CD4-positive, alpha-beta T cell treated with Interleukin-12 subunit alpha and Interleukin-12 subunit beta, for 1 hour (primary cell): ENCODE measurements at places on chromosomes 4 and X.

DNA sequence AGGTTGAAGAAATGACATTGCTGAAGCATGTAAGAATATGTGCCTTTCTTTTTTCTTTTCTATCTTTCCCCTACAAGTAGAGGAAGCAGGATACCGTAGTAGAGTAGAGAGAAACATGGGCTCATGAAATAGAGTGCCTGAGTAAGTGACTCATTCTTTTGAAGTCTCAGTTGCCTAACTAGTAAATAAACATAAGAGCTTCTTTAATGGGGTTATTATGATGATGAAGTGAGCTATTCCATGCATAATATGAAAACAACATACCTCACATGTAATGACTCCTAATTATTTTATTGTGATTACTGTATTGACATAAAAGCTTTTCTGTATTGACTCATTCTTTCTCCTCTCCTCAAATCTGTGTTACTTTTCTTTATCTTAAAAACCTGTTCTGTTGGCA is 1538.2 kb downstream of the TECRL start:
- DNase-seq, result no peak

DNA sequence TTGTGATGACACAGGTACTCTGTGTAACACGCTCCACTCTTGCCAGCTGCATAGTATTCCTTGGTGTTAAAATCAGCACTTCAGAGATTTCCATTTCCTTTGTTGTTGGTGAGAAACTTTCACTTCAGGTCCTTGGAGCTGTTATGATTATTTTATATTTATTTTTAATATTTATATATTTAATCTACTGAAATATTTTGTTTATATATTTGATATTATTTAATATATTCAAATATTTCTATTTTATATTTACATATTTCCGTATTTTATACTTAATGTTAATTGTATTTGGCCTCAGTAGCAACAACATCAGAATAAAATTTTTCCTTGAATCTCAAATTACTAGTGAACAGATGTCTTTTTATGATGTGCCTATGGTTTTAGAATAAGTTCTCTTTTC is 225.3 kb downstream of the MAGEB17 start:
- DNase-seq, result no peak

DNA sequence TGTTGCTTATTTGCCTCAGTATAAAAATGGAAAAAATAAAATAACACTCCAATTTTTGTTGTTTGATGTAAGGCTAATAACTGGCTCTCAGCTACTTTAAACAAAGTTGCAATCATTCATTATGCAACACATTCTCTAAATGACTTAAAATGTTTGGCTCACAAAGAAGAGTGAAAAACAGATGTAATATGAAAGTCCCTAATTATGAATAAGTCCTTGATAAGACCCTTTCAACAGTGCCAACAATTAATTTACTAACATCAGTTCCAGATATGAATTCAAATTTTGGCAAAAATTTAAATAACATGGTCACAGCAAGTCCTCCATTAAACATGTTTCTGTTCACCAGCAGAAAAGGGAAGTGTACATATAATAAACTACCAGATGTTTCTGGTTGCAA is 69.8 kb downstream of the PAPSS1 start:
- no peak for DNase-seq

- DNase-seq, result no peak
Observed at GRCh38 chrX:10502961-10503360, 117.4 kb downstream of the MID1 start.

DNA sequence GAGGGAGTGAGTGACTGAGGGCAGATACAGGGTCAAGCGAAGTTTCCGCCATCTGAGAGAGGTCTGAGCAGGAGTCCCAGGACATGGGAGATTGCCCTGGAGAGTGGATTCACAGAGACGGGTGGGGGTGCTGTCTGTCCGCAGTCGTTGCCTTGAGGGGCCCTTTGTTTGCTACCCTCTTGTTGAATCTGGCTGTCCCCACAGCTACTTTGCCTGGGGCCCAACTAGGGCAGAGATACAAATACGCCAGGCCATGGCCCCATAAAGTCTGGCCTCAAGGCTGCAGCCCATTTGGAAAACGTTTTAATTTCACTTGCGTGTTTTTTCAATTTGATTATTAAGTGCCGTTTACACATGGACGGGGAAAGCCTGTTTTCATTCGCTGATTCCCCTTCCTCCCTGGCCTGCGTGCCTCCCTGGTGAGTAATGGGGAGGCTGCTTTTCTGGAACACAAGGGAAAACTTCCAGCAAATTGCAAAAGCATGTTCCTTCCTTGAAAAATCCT is 134.4 kb downstream of the SMIM20 start:
- no peak for DNase-seq

DNA sequence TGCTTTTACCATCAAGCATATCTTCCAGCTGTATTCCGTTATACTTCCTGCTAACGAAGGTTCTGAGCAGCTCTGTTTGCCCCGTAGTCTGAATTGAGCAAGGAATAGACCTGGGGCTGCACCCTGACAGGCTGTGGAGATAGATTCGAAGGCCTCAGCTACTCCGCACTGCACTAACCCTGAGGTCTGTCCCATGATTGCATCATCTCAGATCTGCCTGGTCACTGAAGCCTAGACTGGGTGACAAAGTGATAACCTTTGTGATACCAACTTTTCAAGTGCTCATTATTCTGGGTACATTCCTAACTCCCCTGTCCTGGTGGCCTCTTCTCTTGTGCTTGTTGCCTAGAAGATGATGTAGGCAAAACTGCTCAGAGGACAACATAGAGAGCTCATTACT is 29.9 kb upstream of the PGRMC1 start:
- DNase-seq, result no peak

DNA sequence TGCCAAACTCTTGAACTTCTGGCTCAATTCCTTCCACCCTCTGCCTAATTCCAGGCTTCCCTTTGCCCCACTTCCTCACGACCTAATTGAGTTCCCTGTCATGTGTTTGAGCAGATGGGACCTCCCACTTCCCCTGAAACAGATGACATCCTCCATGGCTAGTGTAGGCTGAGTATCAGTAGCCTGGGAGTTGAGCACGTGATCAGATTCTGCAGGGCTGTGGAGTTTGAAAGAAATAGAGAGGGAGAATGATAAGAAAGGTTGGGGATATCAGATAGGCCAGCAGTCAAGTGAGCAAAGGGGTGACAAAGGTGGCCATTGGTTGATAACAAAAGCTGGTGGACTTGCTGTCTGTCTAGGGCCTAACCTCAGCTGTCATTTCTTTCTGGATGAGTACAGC is 18.8 kb upstream of the NWD2 start:
- DNase-seq, result no peak

- DNase-seq, result no peak
Observed at GRCh38 chr4:179595671-179596410, 2153.6 kb upstream of the AGA start.

DNA sequence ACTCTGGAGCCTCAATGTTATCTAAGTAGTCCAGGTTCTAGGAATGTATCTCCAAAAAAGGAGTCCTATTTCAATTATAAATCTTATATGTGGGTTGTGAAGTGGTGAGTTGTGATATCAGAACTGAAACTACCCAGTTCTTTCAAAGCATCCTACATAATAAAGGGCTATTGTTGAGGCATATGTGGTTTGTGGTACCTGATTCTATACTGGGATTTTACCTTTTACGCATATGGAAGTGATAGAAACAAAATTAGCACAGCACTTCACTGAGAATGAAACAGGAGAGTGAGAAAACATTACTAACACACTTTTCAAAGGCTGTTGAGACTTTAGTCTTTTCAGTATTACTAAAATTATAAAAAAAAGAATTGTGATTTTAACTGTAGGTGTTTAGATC is 417.7 kb upstream of the GALNT7 start:
- DNase-seq, result no peak

- DNase-seq, result no peak
Observed at GRCh38 chrX:75051047-75051446, 105.0 kb downstream of the ABCB7 start.

- no peak for DNase-seq
Observed at GRCh38 chr4:154314248-154314647, 177.4 kb downstream of the DCHS2 start.

- DNase-seq, result no peak
Observed at GRCh38 chr4:53014881-53015280, 152.8 kb downstream of the RASL11B start.

- DNase-seq, result no peak
Observed at GRCh38 chrX:41164449-41164848, 79.2 kb downstream of the USP9X start.

GRCh38 chrX:155028129-155028528 is 1.5 kb downstream of the FUNDC2 start:
- peak; percentile 13 for DNase-seq

GRCh38 chrX:6041630-6042029 is 187.0 kb downstream of the NLGN4X start:
- no peak for DNase-seq

DNA sequence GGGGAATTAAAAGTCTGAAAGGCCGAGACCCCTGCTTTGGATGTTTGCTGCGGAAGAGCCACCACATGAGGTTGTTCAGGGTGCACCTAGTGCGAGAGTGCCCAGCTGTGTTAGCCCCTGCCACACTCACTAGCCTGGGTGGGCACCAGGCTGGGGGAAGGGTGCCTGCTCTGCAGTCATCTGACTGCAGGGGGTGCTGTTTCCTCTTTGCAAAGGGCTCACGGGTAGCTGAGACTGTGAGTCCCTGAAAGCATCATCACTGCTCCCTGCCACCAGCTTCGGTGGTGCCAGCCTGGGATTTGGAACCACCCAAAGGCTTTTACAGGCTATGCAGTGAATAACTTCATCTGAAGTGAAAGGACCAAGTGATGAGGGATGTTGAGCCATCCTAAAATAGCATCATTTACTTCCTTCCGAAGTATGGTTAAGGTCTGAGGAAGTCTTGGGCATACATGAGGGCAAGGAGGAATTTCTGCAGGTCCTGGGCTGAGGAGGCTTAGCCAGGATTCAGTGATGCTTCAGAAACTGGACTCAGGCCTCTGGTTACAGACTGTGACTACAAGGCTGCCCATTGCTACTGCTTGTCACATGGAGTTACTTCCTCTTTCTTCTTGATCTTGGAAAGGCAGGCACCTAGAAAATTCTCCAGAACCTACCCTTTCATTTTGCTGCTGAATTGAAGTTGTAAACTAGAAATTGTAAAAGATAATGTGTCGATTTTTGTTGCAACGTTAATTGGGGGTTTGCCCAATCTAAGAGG is 293.2 kb upstream of the PRPS2 start:
- no peak for DNase-seq

DNA sequence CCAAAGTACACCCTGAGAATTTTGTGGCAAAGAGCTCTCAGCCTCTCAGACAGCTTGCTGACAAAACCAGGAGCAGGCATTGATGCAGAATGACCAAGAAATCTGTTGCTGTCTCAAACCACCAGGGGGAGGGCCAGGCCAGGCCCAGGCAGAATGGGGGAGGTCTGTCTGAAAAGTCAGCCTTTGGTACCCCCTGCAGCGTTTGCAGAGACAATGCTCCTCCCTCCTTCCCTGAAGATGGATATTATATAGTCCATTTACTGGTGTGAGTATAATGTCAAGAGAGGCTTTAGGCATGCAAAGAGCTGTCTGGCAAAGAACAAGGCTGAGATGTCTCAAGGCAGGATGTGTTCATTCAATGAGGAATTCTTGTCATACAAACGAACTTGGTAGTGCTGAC is 52.9 kb upstream of the TRPC5OS start:
- no peak for DNase-seq

DNA sequence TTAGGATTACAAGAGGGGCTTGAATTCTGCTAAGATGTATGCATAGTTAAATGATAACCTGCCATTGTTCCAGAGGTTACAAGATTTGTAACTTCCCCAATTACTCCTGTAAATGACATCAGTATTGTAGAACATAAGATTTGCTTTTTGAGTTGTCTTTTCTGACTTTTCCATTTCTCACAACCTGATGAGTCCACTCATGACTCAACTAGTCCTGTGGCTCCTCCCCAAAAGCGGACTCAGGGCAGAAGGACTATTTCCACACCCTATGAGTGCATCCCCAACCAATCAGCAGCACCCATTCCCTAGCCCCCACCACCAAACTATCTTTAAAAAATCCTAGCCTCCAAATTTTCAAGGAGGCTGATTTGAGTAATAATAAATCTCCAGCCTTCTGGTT is 54.7 kb downstream of the HOPX start:
- DNase-seq, result no peak

DNA sequence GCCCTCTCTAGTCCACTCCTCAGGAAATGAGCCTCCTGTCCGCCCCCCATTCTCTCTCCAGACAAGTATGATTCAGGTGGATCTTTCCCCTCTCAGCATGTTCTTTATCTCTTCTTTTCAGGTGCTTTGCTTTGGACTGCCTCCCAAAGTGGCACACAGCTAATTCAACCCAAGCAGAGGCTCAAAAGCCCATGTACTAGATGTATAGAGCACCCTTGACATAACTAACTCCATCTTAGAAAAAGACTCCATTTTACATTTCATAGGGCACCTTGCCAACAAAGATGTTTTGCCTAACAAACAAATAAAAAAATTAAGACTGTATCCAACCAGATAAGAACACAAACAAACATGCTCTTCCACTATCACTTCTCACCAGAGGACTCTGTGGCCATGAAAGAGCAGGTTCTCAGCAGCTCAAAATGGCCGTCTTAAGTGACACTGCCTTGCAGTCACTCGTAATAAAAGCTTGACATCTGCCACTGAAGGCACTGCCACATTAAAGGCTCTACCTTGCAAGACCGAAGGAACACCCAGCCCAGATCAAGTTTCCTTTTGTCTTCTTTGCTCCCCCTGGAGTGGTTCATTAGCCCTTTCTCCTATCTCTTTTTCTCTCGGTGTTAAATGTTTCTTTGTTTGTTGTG is 84.9 kb upstream of the TAB3 start:
- no peak for DNase-seq

DNA sequence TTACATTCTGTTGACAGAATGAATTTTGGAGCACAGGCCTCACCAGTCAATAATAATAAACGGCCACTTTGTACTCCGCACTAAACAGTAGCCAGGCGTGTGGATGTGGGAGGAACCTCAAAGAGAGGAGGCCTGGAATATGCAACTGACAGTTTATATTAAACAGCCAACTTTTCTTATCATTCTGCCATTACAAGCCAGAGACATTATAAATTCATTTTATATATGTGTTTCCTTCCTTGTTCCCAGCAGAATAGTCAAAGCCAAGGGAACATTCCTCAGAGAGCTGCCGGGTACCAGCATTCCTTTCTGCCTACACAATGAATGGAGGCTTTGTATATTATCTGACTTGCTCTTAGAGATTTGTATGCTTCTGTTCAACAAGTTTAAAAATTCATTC is 436.5 kb upstream of the FTHL17 start:
- DNase-seq, result no peak

DNA sequence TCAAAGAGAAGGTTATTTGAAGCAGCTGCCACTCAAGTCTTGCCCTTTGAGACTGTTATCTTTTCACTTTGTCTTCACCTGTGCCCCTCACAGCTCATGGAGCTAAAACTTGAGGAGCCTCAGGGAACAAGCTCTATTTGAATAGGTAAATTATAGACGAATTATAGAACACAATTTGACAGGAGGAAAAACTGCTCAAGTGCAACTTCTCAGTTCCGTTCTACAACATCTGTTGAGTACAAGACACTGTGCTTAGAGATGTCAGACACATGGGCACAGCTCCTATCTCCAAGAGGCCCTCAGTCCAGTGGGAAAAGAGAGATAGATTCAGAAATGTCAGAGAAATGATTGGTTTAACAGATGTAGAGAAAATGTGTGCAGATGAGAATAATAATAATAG is 5.1 kb downstream of the PPP1R2C start:
- no peak for DNase-seq
